CD4-positive, alpha-beta T cell treated with Interleukin-10 for 1 hour (primary cell): ENCODE measurements at places on chromosomes 12 and 14.

GRCh38 chr12:52749827-52750226 lies 27.3 kb downstream of the KRT76 start:
- DNase-seq: no peak

DNA sequence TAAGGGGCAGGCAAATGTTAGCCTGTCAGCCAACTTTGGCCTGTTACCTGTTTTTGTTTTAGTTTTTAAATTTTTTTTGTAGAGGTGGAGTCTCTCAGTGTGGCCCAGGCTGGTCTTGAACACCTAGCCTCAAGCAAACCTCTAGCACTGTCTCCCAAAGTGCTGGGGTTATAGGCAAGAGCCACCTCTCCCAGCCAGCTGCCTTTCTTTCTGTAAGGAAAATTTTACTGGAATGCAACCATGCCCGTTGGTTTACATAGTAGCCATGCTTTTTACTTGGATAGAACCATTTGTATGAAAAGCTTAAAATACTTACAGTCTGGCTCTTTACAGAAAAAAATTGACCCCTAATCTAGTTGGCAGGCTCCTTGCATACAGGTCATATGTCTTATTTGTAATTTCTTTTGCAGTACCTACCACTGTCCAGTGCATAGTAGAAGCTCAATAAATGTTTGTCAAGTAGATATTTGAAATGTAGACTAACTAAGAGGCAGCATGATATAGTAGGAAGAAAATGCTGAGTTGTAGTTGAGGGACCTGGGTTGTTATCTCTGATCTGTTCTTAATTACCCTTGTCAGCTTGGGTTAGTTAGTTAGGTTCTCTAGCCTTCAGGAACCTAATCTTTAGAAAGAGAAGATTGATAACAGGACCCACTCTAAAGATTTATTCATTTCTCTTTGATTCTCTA lies 4.7 kb downstream of the MDM2 start:
- no peak for DNase-seq

DNA sequence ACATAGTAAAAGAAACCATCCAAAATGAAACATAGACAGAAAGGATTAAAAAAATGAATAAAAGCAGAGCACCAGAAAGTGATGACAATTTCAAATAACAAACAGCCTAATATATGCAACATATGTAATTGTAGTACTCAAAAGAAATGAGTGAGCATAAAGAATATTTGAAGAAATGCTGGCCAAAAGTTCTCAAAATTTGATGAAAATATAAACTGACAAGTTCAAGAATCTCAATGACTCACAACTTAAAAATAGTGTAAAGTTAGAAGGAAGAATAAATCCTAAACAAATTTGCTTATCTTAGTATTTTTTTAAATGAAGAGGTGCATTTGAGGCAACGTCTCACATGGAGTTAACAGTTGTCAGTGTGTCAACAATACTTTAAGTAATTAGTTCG lies 498.9 kb downstream of the SLC6A15 start:
- DNase-seq: no peak

- DNase-seq: no peak
These were observed 29.1 kb downstream of the PAWR start for GRCh38 chr12:79661629-79662028.

DNA sequence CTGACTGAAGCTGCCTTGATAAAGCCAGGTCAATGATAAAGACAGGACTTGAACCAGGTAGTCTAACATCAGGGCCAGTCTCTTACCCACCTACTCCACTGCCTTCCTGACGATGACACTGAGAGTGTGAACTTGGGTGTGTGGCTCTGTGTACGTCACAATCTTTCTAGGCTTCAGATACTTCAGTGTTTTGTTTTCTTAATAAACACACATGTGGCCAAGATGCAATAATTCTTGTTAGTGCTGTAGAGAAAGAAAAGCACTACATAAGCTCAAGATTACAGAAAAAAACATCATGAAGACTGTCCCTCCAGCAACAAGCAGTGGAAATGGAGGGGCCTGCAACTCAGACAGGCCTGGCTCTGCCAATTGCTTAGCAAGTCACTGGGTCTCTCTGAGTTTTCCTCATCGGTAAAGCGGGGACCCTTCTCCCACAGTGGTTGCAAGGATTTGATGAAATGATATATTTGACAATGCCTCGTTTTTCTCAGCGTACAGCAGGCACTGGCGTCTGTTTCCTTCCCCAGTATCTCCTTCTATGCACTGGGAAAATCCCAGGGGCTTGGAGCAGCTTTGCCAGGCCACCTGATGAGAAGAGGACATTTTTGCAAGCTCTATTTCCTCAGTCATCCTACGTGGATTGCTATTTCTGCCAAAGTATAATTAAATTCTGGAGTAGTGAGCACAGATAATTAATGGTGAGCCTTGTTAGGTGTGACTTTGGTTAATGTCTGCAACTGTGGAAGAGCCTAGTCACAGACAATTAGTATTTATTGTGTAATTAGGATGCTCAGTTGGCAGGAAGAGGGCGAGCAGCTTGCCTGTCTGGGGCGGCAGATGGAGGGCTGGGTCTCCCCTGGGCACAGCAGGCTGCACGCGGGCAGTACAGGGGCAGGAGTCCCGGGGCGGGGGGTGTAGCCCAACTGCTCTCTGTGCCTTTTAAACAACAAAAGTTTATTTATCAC lies 55.8 kb upstream of the CHGA start:
- no peak for DNase-seq

- peak; percentile 27 for DNase-seq
These were observed 248.1 kb downstream of the DPY19L2 start for GRCh38 chr12:63420206-63420644.

DNA sequence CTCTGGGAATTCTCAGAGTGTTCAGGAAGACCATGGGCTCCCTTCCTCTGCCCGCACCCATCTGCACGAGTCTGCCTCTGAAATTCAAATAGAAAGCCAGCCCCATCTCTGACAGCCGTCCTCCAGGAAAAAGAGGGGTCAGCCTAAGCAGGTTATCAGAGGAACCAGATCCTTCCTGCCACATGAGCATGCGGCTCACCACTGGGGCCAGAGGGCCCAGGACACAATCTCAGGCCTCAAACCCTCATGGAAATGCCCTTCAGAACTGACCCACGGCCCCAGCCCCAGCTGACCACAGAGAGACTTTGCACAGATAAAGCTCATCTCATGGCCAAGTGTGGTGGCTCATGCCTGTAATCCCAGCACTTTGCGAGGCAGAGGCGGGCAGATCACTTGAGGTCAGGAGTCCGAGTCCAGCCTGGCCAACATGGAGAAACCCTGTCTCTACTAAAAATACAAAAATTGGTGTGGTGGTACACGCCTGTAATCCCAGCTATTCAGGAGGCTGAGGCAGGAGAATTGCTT lies 23.2 kb downstream of the PXN start:
- no peak for DNase-seq

DNA sequence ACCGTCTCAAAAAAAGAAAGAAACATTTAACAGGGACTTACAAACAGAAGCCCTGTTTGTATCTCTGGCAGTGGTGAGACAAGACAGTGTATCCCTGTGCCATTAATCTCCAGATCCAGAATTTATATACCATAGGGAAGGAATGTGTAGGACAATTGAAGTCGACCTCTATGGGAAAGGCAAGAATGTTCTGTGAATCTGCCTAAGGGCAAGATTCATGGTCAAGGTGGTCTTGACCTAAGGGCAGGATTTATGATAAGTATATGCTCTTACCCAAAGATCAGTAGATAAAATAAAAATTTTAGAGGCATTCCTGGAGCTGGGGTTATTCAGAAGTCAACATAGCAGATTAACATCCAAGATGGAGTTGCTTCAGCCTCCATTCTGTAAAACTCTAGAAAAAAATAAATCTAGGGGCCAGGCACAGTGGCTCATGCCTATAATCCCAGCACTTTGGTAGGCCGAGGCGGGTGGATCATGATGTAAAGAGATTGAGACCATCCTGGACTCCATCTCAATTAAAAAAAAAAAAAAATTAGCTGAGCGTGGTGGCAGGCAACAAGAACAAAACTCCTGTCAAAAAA lies 21.0 kb upstream of the SP1 start:
- DNase-seq: no peak

- no peak for DNase-seq
These were observed 17.0 kb upstream of the CSRP2 start for GRCh38 chr12:76895796-76896195.

DNA sequence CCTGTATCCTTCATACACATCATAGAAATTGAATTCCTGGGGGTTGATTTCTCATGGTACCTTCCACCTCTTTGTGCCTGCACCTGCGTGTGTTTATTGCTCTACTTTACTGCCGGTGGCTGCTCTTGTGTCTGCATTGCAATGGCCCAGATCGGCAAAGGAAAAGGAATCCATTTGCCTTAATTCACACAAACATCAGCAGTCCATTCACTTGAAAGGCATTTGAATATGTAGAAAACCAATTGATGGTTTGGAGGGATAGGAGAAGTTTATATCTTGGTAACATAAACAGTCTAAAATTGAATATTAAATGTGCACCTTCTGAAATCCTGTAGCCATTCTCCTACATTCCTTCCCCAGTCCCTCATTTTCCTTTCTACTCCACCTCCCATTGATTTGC lies 74.0 kb downstream of the SNAPC1 start:
- no peak for DNase-seq

DNA sequence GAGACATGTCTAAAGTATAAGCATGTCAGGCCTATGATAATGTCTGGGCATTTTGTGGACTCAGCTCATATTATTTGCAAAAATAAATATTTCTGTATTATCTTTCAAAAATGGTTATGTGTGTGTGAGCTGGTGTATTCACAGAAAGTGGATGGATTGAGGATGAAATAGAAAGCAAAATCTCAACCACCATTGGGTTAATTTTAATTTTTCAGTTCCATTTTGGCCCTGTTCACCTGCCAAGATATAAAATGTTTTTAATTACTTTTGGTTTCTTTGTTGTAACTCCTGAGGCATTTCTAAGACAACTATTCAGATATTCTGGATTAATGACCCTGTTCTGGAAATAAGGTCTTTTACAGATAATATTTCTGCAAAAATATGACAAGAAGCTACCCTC lies 232.7 kb upstream of the PPFIA2 start:
- no peak for DNase-seq

DNA sequence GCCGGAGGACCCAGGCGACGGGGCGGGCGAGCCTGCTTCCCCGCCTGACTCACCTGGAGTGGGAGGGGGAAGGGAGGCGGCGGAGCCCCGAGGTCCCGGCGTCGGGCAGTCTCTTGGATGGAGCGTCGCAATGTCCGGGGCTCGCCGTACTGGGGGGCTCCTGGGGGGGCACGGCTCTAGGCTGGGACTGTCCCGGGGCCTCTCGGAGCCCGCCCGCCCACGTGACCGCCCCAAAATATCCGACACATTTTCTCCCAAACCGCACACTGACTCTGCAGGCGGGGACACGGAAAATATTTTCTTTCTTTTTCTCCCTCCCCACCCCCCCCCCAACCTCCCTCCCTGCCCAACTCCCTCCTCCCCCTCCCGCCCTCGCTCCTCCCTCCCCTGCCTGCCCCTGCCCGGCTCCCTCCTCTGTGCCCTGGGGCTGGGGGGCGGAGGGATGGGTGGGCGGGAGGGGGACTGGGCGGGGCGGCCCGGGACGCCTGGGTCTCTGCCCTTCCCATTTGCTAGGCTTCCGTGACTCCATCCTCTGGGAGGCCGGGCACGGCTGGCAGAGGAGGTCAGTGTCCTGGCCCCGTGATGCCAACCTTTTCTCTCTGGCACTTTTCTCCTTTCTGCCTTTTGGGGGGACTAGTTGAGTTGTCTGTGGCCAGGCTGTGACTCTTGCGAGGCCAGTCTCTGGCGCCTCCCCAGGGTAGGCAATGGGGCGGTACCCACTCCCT lies at the start of gene RARG:
RARG (minus strand) TSS at position 289 of the 725 bp plus-strand sequence. CDS start 4,664 bp downstream, outside the sequence.
- DNase-seq: peak; percentile 76

GRCh38 chr12:99122496-99122895 lies 477.4 kb downstream of the APAF1 start:
- DNase-seq: no peak

- DNase-seq: no peak
These were observed 149.5 kb downstream of the RMST start for GRCh38 chr12:97612075-97612474.

DNA sequence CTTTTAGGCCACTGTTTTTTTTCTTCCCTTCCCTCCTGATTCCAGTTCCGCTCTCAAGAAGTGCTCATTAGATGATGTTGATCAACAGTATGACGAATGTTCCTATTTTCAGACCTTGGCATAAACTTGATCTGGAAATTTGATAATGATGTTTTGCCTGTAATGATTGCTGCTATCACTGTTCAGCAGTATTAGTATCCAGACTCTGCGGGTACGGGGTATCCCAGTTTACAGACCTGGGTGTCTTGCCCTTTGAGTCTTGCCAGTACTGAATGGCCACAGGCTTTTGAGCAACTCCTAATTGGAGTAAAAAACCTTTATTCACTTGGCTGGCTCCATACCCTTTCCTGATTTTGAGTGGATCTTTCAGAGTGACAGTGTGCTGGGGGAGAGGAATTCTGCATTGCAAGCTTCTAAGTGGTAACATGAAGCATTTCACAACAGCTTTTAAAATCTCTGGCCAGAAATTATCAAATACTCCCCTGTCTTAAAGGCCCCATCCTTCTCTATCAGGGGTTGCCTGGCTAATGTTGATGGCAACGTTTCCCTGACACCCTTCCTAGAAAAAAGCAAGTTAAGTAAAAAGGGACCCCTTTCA lies 5.9 kb upstream of the ASB8 start:
- DNase-seq: no peak

DNA sequence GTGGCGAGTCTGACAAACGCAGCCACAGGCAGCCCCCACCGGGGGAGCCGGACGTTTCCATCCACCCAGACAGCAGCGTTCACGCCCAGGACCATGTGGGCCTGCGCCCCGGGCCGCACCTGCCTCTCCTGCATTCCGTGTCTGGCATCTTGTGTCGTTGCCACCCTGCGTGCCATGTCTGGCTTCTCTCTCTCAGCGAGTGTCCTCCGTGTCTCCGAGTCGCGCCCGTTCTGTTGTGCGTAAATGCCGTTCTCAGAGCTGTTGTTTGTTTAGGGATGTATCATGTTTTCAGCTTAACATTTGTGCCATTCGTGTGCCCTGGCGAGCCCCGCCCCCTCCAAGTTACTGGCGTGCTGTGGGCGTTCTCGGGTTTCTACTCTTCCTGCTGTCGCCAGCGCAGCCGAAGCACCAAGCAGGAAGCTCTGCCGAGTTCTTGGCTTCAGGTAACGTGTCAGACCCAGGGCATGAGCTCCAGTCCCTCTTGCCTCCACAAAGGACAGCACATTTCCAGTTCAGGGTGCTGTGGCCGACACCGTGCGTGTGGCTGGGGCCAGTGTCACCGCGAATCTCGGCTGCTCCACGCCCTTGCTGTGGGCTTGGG lies 34.6 kb downstream of the NOC4L start:
- DNase-seq: peak; percentile 39
